ENCODE measurements at places on chromosomes 12 and 14.

- DNase-seq: no peak
Observed at GRCh38 chr12:120642121-120642520, 1.7 kb downstream of the CABP1 start.

DNA sequence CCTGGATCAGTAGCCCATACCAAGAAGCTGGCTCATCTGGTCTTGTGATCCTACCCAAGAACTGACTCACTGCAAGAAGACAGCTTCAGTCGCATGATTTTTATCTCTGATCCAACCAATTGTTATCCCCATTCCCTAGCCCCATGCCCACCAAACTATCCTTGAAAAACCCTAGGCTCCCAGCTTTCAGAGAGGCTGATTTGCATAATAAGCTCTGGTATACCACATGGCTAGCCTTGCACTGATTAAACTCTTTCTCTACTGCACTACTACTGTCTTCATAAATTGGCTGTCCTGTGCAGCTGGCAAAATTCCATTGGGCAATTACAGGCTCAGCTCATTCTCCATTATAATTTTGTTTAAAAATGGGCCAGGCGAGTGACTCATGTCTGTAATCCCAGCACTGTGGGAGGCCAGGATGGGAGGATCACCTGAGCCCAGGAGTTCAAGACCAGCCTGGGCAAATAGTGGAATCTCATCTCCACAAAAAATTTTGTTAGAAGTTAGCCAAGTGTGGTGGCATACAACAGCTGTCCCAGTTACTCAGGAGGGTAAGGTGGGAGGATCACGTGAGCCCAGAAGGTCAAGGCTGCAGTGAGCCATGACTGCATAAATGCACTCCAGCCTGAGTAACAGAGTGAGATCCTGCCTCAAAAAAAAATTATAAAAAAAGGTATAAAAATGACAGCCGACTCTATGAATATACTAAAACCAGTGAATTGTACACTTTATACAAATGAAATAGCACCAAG lies 76.7 kb upstream of the EIF5 start:
- DNase-seq: no peak

- no peak for DNase-seq
Observed at GRCh38 chr14:75279763-75280290, 1.2 kb downstream of the FOS start.

DNA sequence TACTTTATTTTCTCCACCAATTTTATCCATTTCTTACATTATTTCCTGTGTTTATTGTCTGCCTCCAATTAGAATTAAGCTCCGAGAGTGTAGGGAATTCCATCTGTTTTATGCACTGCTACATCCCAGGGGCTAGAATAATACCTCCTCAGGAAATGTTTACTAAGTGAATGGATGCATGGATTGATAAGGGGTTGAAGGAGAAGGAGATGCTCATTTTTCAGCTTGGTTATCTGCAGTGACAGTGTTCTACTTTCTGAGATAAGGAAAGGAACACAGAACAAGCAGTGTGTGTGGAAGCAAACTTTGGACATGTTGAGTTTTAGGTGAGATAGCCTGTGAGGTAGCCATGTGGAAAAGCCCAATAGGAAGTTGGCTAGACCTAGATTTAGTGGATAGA lies 164.6 kb upstream of the HMGA2 start:
- no peak for DNase-seq

GRCh38 chr14:34457186-34457585 lies 4.9 kb downstream of the SPTSSA start:
- DNase-seq: no peak

DNA sequence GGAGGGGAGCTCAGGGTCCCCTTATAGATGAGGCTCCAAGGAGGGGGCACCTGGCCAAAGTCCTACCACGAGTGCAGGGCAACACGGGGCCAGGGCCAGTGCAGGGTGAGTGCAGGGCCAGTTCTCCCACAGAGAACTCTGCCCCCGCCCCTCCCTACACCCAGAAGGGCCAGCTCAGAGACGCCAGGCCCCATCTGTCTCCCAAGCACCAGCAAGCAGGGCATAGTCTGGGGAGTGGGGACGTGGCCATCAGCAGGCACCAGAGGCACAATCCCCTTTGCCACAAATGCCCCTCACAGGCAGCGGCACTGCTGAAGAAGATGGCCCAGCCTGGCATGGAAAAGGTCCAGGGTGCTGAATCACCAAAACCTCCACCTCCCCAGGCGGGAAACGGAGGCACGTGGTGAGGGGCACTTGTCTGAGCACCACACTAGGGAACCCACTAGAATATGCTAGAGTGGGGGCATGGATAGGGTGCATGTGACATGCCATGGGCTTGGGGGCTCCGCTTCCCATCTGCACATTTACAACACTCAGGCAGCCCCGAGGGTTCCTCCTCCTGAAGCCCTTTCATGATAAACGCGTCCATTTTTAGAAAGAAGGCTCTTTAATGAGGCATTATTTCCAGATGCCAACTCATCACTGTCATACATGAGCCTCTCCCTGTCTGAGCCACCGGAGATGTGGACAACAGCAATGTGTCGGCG lies 17.8 kb downstream of the CCDC85C start:
- no peak for DNase-seq

DNA sequence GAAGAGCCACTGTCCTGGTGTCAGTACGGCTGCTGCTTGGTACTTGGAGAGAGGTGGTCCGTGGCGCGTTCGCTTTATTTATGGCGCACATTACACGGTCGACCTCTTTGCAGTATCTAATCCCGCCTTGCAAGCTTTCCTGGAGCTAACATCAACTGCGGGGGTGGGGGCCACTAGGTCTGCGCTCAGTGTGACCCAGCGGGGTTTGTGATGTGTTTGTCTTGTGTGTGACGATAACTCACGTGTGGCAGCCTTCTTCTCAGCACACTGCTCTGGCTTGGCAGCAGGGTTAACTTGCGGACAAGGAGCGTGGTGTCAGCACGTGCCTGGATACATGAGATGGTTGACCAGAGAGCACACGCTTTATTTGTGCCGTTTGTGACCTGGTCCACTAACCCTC lies 122.2 kb upstream of the RTL1 start:
- no peak for DNase-seq

DNA sequence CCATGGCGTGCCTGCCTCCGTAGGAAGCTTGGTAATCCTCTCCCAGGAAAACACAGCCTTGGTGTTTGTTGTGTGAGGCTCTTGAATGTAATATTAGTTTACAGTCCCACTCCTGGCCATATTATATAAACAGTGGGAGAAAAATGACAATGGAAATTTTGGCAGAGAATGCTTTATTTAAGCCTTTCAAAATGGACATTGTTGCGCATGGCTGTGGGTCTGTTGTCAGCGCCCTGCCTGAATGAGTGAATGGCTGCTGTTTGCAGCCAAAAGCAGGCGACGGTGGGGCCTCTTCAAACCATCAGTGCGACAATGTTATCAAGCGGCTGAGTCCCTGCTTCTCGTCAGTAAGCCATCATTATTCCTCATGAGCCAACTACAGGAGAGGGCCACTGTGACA lies 201.8 kb upstream of the RMST start:
- DNase-seq: no peak

DNA sequence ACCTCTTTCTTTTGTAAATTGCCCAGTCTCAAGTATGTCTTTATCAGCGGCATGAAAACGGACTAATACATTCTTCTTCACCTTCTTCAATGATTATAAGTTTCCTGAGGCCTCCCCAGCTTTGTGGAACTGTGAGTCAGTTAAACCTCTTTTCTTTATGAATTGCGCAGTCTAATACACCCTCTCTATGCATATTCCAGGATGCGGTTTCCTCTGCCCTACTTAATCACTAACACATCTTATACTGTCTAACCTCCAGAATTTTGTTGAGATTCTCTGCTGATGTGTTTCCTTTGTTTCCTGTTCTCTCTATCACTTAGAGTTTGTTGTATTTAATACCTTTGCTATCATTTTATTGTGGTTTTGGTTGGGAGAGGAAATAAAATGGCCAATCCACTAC lies 145.4 kb downstream of the AEBP2 start:
- DNase-seq: no peak

DNA sequence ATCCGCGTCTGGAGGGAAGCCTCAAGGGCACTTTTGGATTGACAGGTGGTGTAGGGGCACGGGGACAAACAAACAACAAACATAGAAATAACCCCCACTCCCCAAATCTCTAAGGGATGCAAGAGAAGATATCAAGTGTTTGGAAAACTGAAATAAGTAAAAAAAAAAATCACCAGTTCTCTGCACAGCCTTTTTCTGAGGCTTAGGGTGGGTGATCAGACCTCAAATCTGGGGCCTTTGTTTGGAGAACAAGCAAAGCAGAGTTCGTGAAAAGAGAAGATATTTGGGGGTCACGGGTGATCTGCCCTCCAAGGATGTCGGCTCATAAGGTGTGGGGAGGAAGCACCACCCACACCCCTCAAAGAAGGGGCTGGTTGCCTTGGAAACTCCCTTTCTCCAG lies 10.7 kb downstream of the TBX5 start:
- no peak for DNase-seq

- no peak for DNase-seq
Observed at GRCh38 chr12:103494734-103495468, 867 bp downstream of the C12orf42 start.

GRCh38 chr12:30144777-30145683 lies 361.3 kb upstream of the TMTC1 start:
- DNase-seq: no peak

DNA sequence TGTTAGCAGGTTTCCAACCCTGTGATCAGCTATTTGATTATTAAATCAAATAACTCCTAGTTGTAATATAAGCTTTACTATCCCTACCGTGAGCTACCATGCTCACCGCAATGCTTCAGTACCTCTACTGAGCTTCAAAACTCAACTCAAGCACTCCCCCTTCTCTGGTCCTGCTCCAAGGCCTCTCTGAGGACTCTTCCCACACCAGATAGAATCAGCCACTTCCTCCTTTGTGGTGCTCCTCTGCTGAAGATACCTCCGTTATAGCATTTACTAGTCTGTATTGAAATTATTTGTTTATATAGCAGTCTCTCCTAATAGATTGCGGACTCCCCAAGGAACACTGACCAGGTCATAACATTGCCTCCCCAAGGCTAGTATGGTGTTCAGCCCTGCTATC lies 17.5 kb downstream of the AREL1 start:
- no peak for DNase-seq

DNA sequence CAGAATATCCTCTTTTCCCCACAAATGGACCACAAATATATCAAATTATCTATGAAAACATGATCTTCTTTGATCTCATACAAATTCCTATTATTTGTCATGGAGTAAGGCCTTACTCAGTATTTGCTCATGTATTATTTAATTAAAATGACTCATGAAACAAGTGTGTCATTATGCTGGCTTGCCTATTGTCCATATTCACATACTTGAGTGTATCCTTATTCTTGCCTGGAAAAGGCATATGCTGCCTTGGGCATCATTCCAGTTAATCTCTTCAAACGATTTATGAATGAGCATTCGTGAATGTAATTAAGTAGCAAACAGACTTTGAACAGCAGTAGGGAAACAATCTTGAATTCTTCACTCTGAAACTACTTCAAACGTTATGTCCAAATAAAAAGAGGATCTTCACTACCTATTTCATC lies 22.6 kb upstream of the SNRPF start:
- no peak for DNase-seq

- DNase-seq: no peak
Observed at GRCh38 chr12:1835211-1836131, 15.1 kb downstream of the LRTM2 start.

DNA sequence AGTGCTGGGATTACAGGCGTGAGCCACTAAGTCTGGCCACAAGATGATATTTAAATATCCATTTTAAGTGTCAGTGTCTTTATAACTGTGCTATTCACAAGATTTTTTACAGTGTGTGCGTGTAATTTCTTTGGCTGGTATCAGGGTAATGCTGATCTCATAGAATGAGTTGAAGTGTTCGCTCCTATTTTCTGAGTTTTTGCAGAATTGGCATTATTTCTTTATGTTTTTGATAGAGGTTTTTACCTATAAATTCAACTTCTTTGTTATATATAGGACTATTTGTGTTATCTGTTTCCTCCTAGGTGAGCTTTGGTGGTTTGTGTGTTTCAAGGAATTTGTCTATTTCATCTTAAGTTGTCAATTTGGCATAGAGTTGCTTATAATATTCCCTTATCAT lies 45.6 kb downstream of the FOXN4 start:
- no peak for DNase-seq
